Tongue (tissue), 3 donors: ENCODE measurements at places on chromosomes 11 and 22. TPM values are rescaled to one million over a fixed set of nuclear protein-coding genes. Genes with fewer than 3 reads are reported as not detected.

The PRR5 gene
- 16.3 TPM for total RNA-seq

The KCNQ1 gene
- 2.6 TPM for total RNA-seq

GRCh38 chr11:35549787-35550186, 24.4 kb upstream of the PAMR1 start:
- DNase-seq = peak; percentile 76

GRCh38 chr22:37284805-37285355, 2.6 kb downstream of the CYTH4 start:
- peak; percentile 35 for DNase-seq

GRCh38 chr22:17368554-17369438, 464 bp upstream of the CECR2 start:
- DNase-seq = peak; percentile 91

The KRTAP5-1 gene
- not detected for total RNA-seq

The PHOX2A gene
- total RNA-seq = not detected

DNA sequence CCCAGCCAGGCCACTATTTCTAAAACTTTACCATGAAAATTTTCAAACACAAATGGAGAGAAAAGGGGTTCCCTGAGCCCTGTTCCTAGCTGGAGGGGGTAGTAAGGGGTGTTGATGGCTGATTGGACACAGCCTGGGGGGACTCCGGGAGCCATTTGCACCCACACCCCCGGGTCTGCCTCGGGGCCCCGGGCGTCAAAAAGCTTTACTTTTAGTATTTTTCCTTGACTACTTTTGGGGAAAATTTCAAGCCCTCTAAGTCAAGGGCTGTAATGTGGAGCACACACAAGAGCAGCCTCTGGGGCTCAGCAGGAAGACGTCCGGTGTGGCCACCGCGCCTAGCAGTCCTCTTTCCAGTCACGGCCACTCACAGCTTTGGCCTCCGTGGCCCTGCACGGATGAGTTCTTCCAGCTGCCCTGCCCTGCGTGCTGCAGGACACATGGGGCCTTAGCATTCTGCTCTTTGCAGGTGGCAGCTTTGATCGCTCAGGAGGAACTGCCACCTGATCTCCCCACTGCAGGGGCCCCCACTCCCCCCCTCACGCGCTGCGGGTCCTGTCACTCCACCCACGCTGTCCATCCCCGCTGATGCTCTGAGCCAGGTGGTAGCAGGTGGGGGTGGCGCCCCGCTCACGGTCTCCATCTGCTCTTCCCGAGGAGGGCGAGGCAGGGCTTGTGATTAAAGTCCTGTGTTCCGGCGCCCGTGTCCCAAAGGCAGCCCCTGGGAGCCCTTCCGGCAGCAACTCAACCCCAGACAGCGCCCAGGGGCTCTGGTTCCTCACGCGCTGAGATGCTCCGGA, 14.4 kb downstream of the RNH1 start:
- DNase-seq = no peak

DNA sequence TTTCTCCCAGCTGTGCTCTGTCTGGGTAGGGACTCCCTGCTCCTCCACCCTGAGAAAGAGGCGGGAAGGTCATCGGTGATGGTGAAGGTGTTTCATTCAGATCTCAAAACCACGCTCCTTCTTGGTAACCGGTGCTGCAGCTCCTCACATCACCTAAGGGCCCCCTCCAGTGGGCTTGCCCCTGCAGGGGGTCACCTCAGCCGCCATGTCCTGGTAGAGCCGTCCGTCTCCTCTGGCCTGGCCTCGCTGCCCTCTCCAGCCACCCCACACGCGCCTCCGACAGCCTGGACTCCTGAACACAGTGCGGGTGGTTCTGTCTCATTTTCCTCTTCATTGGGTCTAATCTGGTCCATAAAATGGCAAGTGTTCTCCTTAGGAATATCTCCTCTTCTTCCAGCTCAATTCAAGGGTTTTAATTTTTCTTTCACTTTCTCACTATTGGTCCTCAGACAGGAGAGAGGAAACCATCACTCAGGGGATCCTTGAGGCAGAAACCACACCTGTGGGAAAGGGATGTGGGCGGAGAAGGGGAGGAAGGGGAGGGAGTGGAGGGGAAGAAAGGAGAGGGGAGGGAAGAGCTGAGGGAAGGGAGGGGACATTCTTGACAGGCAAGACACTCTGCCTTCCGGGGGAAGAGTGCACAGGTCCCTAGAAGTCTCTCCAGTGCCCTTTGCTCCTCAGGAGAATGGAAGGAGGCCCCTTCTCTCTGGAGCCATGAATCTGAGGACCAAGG, 1338.4 kb downstream of the TBC1D22A start:
- no peak for DNase-seq

GRCh38 chr11:6096417-6096816, 11.1 kb upstream of the OR56B4 start:
- no peak for DNase-seq
